ENCODE measurements at places on chromosomes 13 and 19.

DNA sequence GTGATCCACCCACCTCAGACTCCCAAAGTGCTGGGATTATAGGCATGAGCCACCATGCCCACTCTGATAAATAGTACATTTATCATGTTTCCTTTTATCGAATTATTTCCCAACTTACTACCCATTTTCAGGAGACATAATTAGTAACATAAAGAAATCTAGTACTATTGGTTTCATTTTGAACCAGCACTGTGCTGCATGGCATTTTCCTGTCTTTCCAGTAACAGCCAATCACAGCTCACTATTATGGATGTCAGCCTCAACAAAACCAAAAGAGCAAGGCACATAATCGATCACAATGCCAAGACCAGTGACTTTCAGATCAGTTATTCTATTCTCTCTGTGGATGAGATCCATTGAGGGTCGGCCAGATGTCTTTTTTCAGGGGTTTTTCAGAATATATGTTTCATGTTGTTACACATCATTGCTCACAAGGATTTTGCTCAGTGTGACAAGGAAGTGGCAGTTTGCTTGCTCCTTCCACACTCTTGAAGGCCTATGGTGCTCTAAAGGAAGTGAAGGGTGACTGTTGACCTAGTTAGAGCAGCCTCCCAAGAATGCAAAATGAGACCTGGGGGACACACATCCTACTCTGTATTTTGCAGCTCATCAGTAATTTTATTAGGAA is 233.4 kb downstream of the KCNRG start:
- DNase-seq = no peak

DNA sequence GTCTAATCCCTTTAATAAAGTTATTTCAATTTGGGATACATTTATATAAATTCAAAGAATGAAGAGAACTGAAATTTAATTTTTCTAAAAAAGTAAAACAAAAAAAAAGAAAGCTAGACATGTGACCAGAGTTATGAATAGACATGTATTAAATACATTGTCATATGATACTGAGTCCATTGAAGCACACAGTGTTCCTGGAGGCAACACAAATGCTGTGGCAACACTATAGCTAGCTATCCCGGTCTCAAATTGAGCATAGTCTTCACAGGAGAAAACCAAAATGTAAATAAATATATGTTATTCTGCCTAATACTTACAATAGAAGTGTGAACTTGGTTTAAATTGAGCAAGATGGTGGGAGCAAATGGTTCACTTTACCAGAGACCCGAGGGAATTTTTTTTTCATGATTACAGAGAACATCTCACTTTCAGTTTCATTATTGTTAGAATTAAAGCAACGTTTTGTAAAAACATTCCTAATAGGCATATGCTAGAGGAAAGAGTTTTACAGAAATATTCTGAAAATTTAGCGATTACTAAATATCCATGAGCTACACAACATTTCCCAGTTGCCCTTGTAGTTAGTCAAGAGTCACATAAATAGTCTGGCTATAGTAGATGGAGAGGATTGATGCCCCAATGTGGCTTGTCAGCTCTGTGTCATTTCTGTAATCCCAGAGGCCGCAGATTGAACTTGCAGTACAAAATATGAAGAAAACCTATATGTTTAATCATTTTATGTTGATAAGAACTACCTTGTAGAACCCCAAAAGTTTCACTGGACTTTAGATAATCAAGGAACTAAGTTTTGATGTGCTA is 775.7 kb upstream of the SPRY2 start:
- no peak for DNase-seq

GRCh38 chr13:113229161-113229560 is 19.7 kb downstream of the CUL4A start:
- DNase-seq = no peak

DNA sequence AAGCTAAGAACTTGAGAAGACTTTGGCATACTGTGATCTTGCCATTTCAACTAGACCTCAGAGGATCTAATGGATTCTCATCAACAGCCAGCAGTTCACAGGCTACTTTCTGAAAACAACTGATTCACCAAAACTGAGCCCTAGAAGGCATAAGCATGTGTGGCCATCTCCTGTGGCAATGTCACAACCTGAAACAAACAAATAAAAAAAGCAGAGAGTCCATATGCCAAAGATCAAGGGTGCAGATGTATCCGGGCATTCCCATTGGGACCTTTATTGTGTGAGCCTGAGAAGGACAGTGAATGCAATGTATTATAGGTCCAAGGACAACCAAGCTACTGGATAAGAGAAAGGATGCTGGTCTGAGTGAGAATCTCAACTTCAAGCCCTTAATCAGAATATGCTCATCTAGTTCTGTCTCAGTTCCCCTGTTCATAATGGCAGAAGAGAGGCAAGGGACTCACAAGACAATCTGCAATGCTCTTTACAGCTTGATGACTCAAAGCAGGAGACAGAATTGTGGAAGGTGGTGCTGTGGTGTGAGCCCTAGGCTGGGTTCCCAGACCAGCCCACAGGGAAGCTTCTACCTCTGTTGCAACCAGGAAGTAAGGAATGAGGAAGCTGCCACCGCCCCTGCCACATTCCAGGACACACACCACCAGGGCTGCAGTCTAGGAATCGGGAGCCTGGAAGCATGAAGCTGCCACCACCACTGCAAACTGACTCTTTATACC is 133.7 kb downstream of the RAP2A start:
- DNase-seq = no peak

- DNase-seq = no peak
Measured at GRCh38 chr13:32136716-32137115, 105.1 kb downstream of the FRY start.

DNA sequence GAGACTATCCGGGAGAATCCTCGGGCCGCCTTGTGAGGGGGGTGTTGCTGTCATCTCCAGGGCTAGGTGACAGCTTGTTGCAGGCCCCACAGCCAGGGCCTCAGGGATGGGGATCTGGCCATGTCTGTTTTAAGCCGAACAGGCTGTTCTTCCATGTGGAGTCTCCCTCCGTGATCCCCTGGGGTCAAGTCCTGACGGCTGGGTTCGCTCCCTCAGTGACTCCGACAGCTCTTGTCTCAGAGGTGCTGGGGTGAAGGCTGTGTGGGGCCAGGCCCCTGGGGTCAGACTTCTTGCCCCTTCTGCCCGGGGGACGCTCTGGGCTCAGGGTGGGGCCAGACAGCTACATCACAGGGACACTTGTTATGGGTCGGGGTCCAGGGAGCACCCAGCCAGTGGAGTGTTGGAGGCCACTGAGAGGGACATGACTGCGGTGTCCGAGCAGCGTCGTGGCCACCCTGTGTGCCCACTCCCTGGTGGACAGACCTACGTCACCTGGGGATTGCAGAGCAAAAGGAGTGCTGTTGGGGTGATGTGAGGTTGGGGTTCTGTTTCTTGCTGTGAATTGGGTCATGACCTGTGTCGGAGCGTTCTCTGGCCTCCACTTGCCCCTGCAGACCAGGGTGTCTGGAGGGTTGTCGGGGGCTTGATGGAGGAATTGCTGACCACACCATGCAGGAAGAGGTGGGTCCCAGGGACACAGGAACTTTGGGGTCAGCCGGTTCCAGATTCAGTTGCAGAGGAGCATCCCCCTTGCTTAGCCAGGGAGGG is 21.5 kb downstream of the EPN1 start:
- no peak for DNase-seq

All from stimulated activated CD8-positive, alpha-beta memory T cell treated with anti-CD3 and anti-CD28 coated beads, Interleukin-15, amount 100 ng/mL, for 4 hours (primary cell).